ENCODE measurements at places on chromosomes 12 and 14. TPM values are rescaled to one million over a fixed set of nuclear protein-coding genes. Genes with fewer than 3 reads are reported as not detected.

- H3K36me3 ChIP-seq: no peaks in the 10 kb centered on the region
- peaks cover 3% of the 10 kb centered on the region for H3K27me3 ChIP-seq
Observed at GRCh38 chr12:570435-570920, 92.8 kb downstream of the NINJ2 start.

GRCh38 chr14:61475316-61475715, 153.9 kb downstream of the PRKCH start:
- peaks cover 69% of the 10 kb centered on the region for H3K4me1 ChIP-seq
- H3K4me3 ChIP-seq: no peak overlapping the region
- H3K27ac ChIP-seq: no peak overlapping the region
- no peaks in the 10 kb centered on the region for H3K36me3 ChIP-seq
- no peak for DNase-seq
- no peaks in the 10 kb centered on the region for H3K27me3 ChIP-seq

GRCh38 chr14:94612580-94613554, 676 bp downstream of the SERPINA3 start:
- H3K36me3 ChIP-seq: no peaks in the 10 kb centered on the region
- no peak overlapping the region for H3K27ac ChIP-seq
- DNase-seq: no peak

DNA sequence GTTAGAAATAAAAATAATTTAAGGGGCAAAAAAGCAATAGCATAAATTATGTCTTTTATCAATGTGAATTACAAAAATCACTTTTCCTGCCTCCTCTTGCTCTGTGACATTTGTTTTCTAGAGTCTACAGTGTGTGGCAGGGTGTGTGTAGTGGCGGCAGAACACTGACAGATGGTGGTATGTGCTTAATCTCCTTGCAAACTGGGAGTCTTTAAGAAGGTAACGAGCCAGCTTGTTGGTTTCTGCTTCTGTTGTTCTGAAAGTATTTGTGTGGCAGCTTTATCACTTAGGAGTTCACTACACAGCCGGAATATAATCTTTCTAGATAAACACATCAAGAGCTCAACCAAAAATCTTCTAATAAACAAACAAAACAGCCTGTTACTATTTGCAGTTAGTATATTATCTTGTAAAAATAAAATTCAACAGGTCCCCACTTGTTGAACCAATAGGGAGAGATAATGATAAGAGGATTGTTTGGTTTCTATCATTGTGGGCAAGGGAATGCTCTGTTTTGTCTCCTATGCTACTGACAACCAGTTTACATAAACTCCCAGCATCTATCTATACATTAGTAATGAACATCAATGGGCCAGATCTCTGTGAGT, 13.0 kb downstream of the CDKL1 start:
- no peaks in the 10 kb centered on the region for H3K36me3 ChIP-seq
- H3K4me3 ChIP-seq: no peak overlapping the region
- no peak overlapping the region for H3K27ac ChIP-seq

DNA sequence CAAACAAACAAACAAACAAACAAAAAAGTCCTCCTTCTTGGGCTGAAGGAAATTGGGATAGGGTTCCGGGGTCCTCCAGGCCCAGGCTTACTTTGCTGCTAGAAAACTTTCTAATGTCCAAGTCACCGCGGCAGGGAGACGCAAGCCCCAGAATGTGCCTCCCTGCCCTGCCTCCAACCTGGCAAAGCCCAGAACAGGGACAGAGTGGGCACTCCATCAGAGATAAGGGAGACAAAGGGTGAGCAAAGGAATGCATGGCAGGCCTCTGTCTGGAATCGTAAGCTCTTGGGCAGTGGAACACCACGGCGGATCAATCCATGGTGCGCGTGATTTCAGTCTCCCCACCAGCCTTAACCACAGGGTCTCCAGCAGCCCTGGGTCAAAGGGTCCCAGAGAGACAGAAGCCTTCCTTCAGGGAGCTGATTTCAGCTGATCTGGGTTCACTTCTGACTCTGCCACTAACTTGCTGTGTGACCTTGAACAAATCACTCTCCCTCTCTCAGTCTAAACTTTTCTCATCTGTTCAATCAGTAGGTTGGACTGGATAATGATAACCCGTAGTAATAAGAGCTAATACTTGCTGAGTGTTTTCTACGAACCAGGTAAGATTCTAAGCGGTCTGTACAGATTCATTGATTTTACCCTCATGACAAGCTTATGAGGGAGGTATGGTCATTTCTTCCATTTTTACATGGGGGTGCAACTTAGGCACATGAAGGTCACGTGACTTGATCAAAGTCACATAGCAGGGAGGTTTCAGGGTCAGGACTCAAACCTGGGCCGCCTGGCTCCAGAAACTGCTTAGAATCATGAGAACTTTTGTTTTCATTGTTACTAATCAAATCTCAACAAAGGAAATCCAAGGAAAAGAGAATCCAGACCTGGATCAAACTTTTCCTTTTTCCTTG, 12.7 kb downstream of the RILPL1 start:
- peak overlapping the region; percentile 82 for H3K27ac ChIP-seq
- peaks cover 23% of the 10 kb centered on the region for H3K36me3 ChIP-seq
- H3K27me3 ChIP-seq: no peaks in the 10 kb centered on the region
- H3K4me3 ChIP-seq: no peak overlapping the region

DNA sequence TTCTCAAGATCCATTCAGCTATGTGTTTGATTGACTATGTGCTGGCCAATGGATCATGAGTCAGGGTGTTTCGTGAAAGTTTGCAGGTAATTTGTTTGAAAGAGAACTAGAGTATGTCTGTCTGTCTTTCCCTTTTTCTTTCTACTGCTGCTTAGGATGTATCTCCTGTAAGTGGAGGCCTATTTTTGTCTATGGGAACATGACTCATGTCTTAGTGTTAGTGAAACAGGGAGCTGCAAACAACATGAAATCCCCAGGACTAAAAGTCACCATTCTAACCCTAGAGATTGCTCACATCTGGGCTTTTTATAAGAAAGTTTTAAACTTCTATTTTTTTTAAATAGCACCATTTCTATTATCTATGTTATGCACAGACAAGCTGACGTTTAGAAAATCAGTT, 333.0 kb downstream of the CCER1 start:
- H3K36me3 ChIP-seq: no peaks in the 10 kb centered on the region
- no peak overlapping the region for H3K4me3 ChIP-seq
- H3K27me3 ChIP-seq: no peaks in the 10 kb centered on the region
- no peaks in the 10 kb centered on the region for H3K4me1 ChIP-seq
- H3K27ac ChIP-seq: no peak overlapping the region

GRCh38 chr12:93904124-93904523, 226.9 kb downstream of the CRADD start:
- no peak for DNase-seq
- no peaks in the 10 kb centered on the region for H3K27me3 ChIP-seq
- no peak overlapping the region for H3K4me3 ChIP-seq
- H3K27ac ChIP-seq: no peak overlapping the region
- no peaks in the 10 kb centered on the region for H3K4me1 ChIP-seq

DNA sequence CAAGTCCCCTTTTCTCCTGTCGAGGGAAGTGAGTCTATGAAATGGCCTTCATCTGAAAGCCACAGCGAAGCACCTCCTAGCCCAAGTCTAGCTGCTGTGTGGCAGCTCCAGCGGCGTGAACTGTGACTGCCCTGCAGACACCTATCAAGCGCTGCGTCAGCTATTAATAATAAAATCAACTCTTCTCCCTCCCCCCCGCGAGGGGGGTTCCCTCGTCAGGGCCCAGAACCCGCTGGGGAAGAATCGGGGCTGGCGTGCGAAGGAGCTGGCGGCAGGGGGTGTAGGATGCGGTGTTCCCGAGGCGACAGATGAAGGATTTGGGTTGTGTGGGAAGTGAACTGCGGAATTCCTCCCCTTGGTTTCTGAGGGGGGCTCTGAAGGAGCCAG, 662 bp upstream of the ATP2A2 start:
- H3K27ac ChIP-seq: peak overlapping the region; percentile 61
- H3K4me1 ChIP-seq: peaks cover 40% of the 10 kb centered on the region
- H3K27me3 ChIP-seq: no peaks in the 10 kb centered on the region

DNA sequence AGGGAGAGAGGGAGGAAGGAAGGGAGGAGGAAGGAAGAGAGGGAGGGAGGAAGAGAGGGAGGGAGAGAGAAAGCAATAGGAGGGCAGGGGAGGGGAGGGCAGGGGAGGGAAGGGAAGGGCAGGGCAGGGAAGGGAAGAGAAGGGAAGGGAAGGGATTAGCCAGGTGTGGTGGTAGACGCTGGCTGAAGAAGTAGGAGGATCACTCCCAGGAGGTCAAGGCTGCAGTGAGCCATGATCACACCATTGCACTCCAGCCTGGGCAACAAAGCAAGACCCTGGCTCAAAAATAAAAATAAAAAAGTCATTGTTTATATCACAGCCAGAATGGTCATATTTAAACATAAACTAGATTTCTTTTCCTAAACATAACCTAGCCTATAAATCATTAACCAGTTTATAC, 20.4 kb upstream of the EEA1 start:
- H3K27ac ChIP-seq: no peak overlapping the region
- DNase-seq: no peak
- H3K27me3 ChIP-seq: no peaks in the 10 kb centered on the region
- no peak overlapping the region for H3K4me3 ChIP-seq

GRCh38 chr12:24080465-24080864, 131.0 kb upstream of the SOX5 start:
- no peaks in the 10 kb centered on the region for H3K36me3 ChIP-seq
- DNase-seq: no peak
- H3K27ac ChIP-seq: no peak overlapping the region
- H3K4me3 ChIP-seq: no peak overlapping the region

DNA sequence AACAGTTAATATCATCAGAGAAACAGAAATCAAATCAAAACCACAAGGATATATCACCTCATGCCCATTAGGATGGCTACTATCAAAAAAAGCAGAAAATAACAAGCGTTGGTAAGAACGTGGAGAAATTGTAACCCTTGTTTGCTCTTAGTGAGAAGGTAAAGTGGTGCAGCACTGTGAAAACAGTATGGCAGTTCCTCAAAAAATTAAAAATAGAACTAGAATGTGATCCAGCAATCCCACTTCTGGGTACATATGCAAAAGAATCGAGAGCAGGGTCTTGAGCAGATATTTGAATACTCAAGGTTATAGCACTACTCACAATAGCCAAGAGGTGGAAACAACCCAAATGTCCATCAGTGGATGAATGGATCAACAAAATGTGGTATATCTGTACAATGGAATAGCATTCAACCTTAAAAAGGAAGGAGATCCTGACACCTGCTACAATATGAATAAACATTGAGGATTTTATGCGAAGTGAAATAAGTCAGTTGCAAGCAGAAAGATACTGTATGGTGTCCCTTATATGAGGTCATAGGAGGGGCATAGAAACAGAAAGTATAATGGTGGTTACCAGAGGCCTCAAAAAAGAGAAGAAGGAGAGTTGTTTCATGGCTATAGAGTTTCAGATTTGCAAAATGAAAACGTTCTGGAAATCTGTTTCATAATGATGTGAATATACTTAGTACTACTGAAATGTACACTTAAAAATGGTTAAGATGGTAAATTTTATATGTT, 131.0 kb upstream of the EEA1 start:
- no peaks in the 10 kb centered on the region for H3K36me3 ChIP-seq
- no peaks in the 10 kb centered on the region for H3K27me3 ChIP-seq
- H3K27ac ChIP-seq: no peak overlapping the region
- no peak overlapping the region for H3K4me3 ChIP-seq
- no peaks in the 10 kb centered on the region for H3K4me1 ChIP-seq
- no peak for DNase-seq

DNA sequence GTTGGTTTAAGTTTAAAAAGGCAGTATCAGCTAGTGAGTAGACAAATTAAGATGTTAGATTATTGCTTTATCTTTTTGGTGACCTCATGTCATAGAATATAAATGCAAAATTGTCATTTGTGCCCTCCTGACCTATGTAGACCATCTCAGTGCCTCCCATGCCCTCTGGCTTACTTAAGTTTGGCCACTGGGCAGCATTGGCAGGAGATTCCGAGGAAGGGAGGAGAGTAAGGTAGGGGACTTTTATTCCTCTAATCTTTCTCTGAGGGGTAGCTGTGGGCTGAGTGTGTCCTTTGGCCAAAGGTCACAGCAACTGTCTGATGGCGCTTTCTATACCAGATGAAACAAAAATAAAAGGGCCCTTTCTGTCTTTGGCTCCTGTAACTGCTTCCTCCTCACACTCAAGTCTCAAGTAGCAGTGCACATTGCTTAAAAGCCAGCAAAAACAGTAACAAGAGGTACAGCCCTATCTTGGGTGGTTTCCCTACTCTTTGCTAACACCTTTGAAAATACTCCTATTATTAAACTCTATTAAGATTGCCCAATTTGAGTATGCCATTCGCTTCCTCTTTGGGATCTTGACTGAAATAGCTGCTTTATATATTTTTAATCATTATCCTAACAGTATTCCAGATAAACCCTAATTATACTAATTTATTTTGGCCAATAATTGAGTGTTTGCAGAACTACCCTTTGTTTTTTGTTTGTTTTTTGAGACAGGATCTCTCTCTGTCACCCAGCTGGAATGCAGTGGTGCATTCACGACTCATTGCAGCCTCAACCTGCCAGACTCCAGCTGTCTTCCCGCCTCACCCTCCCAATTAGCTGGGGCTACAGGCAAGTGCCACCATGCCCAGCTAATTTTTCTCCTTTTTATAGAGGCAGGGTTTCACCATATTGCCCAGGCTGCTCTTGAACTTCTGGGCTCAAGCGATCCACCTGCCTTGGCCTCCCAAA, 56.5 kb upstream of the KCNH3 start:
- H3K36me3 ChIP-seq: no peaks in the 10 kb centered on the region
- peaks cover 25% of the 10 kb centered on the region for H3K4me1 ChIP-seq
- peak; percentile 24 for DNase-seq
- H3K27me3 ChIP-seq: no peaks in the 10 kb centered on the region

DNA sequence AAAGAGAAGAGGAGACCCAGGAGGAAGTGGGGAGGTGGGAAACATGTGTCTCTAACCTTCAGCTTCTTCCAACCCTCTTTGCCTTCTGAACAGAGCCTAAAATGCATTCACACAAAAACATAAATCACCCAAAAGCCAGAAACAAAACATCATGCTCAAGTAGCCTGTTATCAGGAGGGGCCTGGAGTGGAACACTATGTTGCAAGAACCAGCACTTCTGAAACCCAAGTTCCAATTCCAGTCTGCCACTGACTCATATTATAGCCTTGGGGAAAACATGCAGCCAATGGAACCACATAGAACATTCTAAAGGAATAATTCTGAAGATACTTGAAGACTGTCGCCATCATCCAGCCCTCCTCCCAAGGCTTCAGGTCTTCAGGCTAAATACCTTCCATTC, 169.8 kb upstream of the PLXNC1 start:
- no peaks in the 10 kb centered on the region for H3K36me3 ChIP-seq
- H3K4me1 ChIP-seq: no peaks in the 10 kb centered on the region
- H3K27me3 ChIP-seq: no peaks in the 10 kb centered on the region
- no peak for DNase-seq
- no peak overlapping the region for H3K27ac ChIP-seq

DNA sequence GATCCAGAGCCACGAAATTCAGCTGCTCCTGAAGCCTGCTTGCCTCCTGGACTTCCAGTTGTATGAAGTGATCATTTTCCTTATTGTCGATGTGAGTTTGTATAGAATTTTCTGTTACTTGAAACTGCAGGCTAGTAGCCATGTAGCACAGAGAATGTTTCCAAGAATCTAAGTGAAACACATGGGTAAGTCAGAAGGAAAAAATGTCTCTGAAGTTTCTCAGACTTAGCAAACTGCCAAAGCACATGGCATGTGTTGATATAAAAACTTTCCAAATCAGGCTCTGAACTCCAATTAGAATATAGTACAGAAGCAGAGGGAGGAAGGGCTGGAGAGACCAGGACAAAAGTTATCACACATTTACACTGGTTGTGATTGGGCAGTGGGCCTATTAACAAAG, 9.8 kb upstream of the PCNX1 start:
- H3K4me1 ChIP-seq: no peaks in the 10 kb centered on the region
- DNase-seq: no peak
- no peak overlapping the region for H3K4me3 ChIP-seq
- no peaks in the 10 kb centered on the region for H3K27me3 ChIP-seq
- H3K27ac ChIP-seq: peak overlapping the region; percentile 26

The NANOG gene
- 0.44 TPM for total RNA-seq

All from thyroid gland (tissue), 4 donors.